AG08396 (cell line): ENCODE measurements at places on chromosomes 16 and 17.

- DNase-seq = peak; percentile 75
These were observed 22.2 kb upstream of the PEMT start for GRCh38 chr17:17613708-17614114.

DNA sequence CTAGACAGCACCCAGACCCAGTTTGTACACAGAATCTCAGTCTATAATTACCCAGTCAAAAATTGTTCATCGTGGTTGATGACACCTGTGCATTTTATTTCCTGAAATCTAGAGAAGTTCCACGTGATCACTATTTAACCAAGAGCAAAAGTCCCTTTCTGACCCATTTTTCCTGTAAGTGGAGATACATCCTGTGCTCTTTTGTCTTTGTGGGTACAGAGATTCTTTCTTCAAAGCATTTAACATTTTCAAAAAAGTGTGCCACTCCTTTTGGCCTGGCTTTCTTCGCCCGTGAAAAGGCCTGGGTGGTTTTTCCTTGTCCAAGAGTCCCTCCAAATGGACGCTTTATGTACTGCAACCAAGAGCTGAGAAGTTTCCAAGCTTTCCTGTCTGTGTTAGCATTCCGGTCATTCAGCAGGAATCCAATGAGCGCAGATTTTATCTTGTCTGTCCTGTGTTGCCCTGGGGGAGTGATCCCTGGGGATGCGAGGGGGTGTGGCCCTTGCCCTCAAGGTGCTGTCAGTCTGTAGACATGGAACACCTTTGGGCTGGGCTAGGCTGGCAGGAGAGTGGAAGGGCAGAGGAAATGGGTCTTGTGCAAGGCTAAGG, 161.1 kb upstream of the CACNG5 start:
- DNase-seq = peak; percentile 62

- DNase-seq = no peak
These were observed 183.6 kb upstream of the PMFBP1 start for GRCh38 chr16:72355561-72355960.

- peak; percentile 46 for DNase-seq
These were observed 141.4 kb downstream of the PMP22 start for GRCh38 chr17:15123593-15124263.

DNA sequence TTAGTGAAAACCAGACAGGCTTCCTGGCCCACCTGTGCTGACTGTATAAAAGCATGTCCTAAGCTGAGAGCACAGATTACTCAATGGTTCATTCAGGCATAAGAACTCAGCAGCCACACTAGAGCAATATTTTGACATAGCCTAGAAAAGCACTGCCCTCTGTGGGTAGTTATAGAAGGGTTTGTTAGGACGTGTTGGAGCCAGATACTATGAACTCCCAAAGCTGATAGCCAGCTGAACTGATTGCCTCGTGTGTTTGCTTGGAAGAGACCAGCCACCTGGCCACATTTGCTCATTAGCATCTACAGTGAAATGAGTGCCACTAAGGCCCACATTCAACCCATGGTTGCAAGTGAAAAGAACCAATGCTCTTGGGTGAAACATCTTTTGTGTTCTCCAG, 30.8 kb upstream of the ABCA5 start:
- no peak for DNase-seq
